DMS 273 treated with DMSO at 0.1 percent for 48 hours (cell line): ENCODE measurements at places on chromosomes 4 and X.

GRCh38 chrX:115018040-115018647, 728 bp upstream of the IL13RA2 start:
- DNase-seq: no peak

DNA sequence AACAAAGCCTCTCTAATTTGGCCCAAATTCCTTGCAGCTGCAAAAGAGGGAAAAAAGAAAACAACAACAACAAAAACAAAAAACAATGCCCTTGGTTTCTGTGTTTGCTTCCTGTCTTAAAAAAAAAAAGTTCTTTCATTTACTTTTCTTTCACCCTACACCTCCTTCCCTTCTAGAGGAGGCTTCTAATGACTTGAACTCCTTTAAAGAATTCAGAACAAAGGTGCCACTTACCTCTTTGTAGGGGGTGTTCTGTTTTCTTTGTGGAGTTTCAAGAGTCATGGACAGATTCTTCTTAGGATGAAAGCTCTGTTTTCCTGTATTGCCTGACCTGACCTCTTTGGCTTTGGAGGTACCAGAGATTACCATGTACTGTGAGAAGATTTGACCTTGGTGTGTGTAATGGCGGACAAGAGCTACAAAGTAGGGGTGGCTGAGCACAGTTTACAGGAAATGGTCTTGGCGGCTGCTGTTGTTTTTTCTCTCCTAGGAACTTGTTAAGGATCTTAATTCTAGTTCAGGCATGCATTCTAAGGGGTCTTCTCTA, 72.4 kb upstream of the S100G start:
- no peak for DNase-seq

DNA sequence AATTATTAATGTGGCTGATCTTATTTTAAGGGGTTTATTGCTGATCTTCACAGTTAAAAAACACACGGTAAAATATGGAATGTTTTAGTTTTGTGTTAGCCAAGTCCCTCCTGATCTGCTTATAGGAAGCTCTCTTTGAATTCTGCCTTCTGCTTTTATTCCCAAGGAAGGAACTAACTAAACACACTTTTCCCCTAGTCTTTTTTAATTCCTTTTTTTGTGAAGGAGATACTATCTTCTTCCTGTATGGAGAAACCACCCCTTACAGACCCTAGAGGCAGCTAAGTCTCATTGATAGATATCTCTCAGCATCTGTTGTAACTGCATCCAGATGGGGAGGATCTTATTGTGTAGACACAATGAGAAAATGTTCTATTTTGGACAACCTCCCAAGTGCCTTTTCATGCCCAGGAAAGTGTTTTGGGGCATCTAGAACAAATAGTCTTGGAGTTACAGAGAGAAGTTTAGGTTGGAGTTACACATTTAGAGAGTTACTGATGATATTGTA, 64.4 kb downstream of the AFF1 start:
- DNase-seq: no peak

DNA sequence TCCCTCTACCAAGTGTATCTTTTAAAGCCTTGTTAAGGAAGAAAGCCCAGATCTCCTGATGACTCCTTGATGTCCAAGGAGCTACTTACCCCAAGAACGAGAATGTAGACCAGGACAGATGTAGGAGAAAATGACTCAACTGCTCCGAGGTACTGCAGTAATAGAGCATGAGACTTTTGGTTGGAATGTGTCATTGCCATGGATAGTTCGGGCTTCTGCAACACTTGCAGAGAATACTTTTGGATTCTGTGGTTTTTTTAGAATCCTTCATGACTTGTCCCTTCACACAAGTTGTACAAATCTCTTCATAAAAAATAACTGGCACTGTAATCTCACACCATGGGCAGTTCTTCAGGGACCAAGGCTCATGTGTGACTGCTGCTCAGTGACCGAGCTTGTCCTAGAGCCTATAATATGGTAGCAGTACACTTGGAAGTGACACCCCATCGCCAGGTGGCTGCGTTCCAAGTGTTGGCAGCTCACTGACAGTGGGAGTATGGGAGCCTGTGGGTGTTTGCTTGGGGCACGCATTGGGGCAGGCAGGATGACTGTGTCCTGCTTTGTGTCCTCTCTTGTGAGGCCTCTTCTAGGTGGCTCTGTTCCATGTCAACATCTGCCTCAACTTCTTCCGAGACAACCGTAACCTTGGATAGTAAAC, 87.9 kb upstream of the WDR1 start:
- DNase-seq: no peak

DNA sequence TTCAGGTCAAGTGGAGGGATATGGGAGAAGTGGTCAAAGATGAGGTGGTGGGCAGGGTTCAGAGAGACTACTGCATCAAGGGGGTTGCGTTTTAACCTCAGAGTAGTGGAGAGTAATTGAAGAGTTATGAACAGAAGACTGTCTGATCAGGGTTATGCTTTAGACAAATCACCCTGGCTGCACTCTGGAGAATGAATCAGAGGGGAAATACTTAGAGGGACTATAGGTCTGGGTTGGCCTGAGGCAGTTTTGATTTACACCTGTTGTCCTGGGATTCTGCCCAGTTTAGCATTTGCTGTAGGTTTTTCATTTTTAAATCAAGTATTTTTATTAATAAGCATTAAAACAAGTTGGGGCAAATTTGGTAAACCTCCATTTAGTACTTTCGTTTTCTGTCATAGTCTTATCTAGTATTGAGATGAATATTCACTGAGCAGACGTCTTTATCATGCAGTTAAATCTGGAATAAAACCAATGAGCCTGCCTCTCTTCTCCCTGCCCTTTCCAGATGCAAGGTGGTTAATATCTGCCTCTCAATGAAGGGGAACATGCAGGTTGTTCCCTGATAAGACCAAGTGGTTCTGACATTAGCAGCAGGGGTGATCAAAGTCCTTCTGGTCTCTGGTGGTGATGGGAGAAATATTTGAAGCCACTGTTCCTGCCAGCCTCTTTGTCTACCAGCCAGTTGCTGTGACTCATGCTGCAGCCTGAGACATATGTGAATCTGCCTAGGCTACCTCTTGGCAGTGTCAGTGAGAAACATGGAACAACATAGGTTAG, 116.0 kb upstream of the RPS6KA3 start:
- DNase-seq: no peak

DNA sequence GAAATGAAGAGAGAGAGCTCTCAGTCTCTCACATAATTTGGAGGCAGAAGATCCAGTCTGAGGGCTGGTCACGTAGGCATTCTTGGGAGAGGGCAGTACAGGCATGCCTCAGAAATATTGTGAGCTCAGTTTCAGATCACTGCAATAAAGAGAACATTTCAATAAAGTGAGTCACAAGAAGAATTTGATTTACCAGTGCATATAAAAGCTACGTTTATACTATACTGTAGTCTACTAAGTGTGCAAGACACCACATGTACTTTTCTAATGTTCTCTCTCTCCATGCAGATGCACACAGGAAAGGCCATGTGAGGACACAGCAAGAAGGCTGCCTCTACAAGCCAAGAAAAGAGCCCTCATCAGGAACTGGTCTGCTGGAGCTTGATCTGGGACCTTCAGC, 583.5 kb upstream of the FAT1 start:
- no peak for DNase-seq

DNA sequence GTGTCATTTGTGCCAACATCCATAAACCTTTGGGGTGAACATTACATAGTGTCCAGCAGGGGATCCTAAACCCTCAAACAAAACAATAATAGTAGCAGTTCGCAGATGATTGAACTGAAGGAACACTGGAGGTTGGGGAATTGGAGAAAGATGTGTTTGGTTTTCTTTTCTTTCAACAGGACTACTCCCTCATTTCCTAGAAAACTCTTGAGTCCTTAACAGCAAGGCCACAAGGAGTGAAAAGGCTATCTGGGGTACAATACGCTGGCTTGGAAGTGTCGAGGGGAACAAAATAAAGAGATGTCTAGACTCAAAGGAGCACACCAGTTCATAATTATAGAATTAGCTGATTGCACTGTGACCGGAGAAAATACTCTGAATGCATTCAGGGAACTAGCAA, 72.1 kb downstream of the IDS start:
- no peak for DNase-seq

DNA sequence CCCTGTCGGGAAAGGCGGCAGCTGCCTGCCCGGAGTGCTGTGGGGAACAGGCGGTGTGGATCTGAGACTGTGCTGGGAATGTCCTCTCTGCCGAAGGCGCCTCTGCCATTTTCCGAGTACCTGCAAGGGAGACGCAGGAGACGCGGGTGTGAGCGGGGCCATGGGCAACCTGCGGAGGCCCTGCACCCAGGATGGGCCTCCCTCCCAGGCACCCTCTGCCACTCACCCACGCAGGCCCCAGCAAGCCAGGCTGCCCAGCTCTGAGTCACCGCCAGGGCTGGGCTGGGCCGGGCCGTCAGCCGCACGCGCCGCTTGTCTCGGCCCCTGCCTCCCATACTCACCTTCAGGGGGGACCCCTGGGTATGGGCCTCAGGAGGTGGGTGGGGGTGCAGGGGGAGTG, 3.5 kb upstream of the FGFR3 start:
- DNase-seq: no peak

- no peak for DNase-seq
Measured at GRCh38 chrX:27671234-27671633, 81.1 kb downstream of the DCAF8L2 start.

GRCh38 chr4:153603258-153603657, 80.8 kb upstream of the TLR2 start:
- DNase-seq: no peak

DNA sequence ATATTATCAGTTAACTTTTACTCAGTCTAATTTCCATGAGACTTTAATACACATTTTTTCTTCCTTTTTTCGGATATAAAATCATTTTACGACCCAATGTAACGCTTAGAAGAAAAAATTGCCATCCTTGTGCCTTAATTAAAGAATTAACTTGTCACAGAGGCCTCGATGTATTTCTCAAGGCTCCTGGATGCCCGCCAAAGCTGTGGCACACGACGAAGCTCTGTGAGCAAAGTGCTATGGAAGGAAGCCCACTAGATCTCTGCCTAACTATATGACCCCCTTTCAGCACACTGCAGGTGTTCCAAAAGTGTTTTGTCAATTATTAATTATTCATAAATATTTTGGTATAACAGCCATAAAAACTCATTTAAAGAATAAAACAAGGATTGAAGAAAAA, 54.4 kb downstream of the TAPT1 start:
- DNase-seq: no peak

DNA sequence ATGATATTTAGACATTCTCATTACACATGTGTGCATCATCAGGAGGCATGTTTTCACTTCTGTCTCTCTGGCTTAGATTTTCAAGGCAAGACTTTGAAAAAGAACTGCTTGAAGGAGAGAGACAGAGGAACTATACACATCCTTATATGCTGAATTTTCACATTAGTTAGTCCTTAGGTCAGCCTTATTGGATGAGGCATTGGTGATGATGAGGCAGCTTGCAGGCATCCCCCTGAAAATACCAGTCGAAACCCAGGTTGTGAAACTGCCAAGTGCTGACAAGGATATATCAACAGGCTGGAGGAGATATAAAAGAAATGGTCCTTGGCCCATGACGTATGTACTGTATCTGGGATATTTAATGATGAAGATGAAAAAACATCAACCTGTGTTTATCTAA, 297.2 kb upstream of the AADAT start:
- DNase-seq: no peak

GRCh38 chr4:2793586-2794485, 951 bp downstream of the SH3BP2 start:
- DNase-seq: no peak

- DNase-seq: no peak
Measured at GRCh38 chrX:23673108-23673507, 5.8 kb downstream of the PRDX4 start.

GRCh38 chrX:18964026-18964425, 19.9 kb downstream of the PHKA2 start:
- DNase-seq: no peak

DNA sequence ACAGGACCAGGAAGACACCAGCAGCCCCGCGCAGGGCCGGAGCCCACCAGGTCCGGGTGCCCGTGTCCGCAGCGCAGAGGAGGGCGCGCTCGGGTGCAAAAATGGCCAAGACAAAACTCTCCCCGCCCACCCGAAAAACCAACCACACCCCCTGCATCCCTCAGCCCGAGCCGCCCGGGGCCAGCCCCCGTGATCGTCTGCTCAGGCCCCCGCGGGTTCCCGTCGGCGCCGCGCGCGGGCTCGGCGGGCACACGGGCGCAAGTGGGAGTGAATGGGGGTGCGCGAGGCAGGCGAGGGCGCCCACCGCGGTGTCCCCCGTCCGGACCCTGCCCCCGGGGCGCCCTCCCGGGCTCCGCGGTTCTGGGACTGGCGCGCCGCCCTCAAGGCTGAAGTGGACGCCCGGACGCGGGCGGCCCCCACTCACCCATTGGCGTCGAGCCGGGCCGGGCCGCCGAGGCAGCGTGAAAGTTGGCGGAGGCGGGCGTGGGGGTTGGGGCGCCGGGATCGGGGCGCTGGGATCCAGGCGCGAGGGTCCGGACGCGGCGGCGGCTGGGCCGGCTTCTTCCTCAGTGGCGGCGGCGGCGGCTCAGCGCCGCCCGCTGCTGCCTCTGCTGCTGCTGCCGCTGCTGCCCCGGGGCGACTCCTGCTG, 393 bp downstream of the SH3KBP1 start:
- no peak for DNase-seq

DNA sequence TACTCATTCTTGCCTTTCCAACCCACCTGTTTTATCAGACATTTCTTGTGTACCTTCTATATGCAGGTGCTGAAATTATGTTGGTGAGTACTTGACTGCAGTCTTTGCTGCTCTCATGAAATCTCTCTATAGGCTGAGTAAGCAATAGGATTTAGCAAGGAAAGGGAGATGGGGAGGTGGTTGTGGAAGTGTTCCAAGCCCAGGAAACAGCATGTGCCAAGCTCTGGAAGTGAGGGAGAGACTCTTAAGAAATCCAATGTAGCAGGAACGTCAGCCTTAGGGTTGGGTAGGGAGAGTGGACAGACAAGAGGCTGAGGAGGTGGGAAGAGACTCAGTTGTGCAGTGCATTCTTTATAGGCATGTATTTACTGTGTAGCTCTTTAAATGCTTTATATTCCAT, 5.6 kb downstream of the SEPTIN11 start:
- no peak for DNase-seq

DNA sequence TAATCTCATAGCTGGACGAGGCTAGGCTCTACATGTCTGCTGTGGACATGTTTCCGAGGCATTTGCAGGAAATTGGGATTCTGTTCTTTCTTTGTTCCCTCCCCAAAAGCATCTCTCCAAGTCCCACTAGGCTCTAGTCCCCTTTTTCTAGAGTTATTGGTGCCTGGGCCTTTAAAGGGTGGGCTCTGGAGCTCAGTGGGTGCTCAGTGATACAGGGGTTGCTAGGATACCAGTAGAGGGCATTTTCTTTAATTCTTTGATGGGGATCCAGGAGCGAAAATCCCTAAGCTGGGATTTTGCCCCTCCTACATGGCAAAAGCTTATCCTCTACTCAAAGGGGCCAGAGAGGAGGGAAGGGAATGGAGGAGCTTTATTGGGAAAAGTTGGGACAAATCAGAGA, 34.2 kb downstream of the ARHGEF9 start:
- no peak for DNase-seq

DNA sequence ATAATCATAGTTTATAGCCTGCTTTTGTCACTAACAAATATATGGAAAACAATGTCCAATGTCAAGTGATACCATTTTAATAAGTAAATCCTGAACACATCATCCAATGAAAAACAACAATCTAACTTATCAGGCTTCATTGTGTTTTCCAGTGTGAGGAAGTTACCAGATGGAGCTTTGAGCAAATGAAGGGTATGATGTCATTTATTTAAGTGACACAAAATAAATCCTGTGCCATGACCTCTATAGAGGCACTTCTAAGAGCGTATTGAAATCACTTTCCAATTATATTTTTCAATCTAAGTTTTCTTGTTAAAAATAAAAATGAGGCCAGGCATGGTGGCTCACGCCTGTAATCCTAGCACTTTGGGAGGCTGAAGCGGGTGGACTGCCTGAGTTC, 48.2 kb upstream of the NMU start:
- DNase-seq: no peak
